Stimulated activated CD8-positive, alpha-beta memory T cell treated with anti-CD3 and anti-CD28 coated beads, Interleukin-4, amount 100 ng/mL, for 1 hour (primary cell): ENCODE measurements at places on chromosomes 5 and 9.

DNA sequence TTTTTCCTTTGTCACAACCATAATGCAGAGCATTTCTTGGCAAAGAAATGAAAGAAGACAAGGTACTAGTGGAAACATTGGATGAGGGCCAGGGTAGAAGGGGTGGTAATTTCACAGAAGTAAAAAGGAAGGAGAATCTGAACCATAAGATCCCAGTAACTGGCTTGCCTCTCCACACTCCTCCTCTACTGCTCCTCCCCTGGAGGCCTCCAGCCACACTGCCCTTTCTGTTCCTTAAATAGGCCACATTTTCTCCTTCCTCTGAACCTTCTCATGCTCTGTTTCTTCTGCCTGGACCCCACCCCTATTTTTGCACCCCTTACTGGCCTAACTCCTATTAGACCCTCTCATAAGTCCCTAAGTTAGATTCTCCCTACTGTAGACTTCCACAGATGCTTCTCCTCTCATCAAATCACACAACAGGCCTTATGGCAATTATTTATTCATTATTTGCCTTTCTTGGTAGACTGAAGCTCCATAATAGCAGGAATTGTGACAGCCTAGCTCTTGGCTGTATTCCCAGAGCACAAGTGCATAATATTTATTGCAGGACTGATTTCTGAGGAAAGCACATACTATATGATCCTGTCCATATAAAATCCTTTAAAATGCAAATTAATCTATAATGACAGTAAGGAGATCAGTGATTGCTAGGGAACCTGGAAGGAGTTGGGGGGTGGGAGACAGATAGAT lies 31.3 kb upstream of the GRIA1 start:
- no peak for DNase-seq

DNA sequence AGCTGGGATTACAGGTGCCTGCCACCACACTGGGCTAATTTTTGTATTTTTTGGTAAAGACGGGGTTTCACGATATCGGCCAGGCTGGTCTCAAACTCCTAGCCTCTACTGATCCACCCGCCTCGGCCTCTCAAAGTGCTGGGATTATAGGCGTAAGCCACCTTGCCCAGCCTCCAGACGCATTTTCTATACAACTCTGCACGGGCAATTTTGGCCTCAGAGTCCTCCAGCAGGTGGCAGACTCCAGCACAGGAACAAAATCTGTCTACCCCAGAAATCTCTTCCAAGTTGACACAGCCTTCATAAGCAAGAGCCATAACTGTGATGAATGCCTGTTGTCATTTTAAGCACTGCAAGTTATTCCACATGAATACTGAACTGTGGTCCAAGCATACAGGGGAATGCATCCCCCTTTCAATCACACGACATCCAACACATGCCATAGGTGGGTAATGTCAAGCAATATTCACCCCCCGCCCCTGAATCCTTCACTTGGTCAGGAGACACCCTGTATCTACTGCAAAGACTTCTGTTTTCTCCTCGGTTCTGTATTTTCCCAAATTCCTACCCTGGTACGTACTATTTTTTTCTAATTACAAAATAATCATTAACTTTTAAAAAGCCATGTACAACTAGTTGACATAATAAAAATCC lies 50.8 kb downstream of the ALDH7A1 start:
- no peak for DNase-seq

DNA sequence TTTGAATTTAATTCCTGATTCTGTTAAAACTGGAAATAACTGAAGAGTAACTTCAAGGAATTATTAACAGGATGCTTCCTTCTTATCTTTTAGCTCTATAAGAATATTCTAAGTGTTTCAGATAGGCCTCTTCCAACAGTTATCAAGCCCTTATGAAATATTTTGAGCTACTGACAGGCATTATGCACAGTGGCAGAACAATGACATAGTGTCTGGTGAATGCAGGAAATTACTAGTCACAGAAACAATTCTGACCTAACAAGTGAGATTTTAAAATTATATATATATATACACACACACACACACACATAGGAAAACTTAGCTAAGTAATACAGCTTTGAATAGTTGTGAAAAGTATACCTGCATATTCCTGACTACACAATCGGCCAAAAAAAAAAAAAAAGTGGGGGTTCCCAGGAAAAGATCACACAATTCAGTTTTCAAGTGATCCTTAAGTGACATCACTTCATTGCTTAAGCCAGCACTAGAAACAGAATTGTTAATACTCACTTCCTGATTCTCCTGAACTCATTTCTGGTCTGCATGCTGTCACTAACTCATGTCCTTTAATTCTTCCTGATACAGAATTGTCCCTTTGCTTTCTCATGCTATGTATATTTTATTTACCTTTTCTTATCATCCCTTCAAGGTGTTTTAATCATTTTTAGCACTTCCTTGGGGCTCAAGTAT lies 77.3 kb downstream of the SLC25A46 start:
- DNase-seq: no peak

GRCh38 chr9:128285033-128285784 lies 9.1 kb downstream of the SWI5 start:
- no peak for DNase-seq

DNA sequence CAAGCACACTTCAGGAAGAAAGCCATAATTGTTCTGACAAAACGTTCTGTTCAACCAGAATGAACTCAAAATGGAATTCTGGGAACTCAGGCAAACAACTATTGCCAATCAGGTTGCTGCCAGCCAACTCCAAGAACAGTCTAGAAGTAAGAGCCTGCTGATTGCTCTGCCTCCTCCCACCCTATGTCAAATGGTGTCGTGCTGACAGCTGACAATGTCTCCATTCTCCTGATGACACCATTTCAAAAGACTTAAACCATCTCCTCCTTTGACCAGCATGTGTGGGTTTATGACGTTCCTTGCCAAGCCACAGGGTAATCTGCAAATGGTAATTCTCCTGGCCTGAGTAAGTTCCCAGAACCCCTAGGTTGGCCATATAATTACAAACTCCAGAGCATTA lies 21.9 kb upstream of the PLIN2 start:
- DNase-seq: no peak

DNA sequence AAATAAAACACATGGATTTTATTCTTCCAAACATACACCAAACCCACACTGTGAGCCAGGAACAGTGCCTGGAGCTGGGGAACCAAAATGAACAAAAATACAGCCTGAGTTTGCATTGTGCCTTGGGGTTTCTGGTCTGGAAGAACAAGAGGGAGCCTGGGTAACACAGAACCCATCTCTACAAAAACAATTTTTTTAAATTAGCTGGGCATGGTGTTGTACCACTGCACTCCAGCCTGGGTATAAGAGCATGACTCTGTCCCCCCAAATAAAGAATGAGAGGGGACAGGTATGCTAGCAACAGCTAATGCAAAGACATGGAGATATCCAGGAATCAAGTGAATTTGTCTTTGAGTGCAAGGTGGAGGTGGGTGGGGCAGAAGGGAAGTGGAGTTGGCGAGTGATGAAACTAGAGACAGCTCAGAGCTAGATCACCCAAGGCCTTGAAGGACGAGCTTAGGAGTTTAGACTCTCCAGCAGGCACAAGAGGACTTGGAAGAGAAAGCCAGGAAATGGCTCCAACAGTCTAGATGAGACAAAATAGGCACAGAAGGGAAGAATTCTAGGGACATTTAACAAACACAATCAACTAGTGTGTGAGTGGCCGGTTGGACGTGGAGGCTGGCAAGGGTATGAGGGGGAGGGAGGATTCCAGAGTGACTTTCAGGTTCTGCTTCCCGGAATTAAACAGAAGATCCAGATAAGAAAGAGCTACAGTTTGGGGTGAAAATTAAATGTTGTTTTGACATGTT lies 47.4 kb downstream of the FNBP1 start:
- no peak for DNase-seq

DNA sequence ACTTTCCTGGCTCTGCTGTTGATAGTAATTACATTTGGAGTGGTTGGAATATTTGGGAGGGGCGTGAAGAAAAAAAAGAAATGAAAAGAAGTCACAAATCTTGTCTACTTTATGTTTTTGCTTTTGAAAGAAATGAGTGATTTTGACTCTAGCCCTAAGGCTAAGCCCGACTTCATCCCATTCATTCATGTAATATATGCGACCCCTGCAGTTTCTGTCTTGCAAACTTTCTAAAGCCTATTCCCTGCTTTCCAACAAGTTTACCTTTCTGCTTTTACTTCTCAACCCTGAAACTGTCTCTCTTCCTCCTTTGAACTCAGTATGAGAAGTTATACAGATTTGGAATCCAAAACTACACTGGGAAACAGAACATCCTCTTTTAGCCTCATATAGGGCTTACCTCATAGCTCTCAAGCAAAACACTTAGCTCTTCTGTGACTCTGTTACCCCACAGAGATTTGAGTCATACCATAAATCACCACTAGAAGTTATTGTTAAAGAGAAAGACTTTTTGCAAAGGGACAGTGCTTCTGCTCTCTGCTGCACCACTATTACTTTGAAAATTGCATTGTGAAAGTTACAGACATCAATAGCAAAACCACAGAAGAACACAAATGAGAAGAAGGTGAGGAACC lies 1.6 kb downstream of the CFAP95 start:
- DNase-seq: no peak

DNA sequence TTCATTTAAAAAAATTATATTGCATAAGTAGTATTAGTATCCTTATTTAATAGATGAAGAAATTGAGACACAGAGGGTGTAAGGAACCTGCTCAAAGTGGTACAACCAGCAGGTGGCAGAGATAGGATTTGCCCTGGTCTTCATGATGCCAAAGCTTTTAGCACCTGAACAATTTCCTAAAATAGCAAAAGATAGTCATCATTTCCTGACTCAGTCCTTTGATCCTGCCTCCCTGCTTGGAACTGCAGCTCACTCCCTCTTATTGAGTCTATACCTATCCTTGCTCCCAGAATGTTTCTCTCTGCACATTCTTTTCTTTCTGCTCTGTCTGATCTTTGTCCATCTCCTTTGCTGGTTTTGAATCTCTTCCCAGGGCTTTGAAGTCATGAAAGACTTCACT lies 155.8 kb downstream of the FRMD3 start:
- no peak for DNase-seq

DNA sequence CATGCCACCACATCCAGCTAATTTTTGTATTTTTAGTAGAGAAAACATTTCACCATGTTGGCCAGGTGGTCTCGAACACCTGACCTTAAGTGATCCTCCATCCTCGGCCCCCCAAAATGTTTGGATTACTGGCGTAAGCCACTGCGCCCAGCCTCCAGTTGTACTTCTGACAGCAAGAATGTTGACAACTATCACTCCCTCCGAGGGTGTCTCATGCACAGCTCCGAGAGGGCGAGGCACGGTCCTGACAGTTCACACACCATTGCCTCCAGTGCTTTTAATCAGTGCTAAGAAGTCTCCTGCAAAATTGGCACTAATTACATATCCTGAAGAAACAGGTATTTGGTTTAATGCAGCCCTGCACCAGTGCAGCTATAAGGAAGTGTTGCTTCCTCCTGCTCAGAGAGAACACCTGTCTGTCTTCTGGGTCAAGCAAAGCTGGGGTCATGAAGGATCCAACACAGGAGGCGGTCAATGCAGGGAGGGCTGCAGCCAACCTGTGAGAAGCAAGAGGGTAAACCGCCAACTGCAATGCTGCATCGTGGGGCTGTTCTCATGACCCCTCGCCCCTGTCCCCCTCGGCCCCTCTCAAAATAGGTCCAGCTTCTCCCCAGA lies 184.0 kb downstream of the MED10 start:
- DNase-seq: no peak

DNA sequence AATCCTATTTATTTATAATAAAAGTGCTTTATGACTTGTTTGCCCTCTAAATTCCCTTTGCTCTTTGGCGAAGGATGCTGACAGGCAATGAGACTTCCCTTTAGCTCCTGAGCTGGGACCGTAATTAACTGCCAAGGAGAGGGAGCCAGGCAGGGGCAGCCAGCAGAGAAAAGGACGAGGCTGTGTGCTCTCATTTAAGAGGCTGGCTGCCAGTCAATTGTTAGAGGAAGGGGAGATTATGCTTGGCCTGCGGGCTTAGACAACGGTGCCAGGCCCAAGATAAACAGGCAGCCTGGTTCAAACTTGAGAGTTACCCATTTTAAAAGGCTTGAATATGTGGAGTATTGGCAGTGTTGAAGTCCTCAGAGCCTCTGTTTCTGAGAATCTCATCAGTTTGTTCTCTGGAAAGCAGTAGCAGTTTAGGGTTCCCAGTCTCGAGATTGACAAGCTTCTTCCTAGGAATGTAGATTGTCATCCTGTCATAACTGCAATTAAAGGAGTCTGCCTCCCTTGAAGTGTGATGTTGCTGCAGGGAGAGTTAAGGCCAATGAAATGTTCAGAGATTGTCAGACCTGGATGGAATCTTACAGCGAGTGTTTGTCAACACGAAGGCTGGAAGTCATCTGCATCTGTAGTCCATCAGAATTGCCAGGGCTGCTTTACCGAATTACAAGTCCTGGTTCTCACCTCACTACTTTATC lies 113.2 kb downstream of the JAKMIP2 start:
- DNase-seq: no peak
